ENCODE measurements at places on chromosomes 16 and 17.

DNA sequence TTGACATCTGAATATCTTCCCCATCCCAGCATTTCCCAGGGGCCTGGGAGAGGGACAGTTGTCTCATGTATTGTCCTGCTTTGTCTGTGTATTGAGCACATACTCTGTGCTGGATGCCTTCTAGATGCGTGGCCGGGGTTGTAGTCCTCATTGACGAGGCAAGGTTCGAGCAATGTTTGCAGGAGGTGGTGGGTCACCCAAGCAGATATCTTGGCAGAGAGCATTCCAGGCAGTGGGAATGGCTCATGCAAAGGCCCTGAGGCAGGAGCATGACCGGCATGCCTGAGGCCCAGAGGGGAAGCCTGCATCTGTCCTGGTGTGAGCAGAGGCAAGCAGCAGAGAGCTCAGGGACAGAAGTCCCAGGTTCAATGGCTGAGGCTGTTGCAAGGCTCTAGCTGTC lies 17.5 kb downstream of the KRT33A start:
- no peak for DNase-seq

- peak; percentile 5 for DNase-seq
Measured at GRCh38 chr17:58121925-58122324, 26.3 kb upstream of the OR4D1 start.

DNA sequence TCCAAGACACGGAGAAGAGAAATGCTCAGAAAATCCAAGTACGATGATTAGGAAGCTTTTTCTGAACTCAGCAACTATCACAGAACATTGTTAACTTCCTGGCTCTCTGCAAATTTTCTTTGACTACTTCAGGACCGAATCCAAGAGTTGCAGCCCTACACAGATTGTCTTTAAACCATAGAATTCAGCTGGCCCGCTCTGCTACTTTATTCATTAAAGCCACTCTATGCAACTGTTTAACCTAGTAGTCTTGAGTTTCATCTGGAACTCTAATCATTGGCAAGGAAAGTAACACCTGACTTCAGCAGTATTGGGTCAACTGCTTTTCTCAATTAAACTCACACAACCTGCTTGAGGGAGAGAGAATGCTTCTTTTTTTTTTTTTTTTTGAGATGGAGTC lies 210.1 kb downstream of the SLC39A11 start:
- no peak for DNase-seq

DNA sequence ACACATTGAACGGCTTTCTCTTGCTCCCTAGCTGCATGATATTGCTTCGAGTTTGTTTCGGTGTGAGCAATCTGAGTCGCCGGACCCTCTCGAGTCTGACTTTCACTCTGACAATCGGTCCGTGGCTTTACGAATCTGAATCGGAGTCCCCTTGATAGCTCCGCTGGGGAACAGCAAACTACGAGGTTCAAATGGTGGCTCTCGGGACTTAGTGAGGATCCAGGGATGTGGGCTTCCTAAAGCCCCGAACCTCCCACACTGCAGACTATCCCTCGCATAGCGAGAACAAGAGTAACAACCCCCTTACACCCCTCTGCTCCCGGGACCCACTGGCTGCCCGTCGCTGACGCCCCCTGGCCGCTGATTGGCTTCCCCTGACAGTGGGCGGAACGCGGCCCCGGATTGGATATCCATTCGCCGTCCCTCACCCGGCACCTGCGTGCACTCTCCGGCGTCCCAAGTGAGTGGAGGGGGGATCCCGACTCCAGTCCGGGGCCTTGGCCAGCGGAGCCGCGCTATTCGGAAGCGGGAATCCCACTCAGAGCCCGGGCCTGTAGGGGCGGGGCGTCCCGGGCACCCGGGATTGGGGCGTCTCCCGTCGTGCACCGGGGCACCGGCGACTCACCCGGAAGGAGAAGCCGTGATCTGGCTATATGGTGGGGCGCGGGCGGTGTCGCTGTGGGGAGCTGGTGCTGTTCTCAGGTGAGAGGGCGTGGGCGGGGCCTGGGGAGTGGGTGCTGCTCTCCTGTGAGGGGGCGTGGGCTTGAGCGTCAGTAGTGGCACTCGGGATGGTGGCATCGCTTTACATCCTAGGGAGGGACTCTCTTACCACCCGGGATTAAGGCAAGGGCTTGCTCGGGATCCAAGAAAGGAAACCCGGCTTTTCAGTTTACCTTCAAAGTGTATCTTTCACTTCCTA lies at the start of gene SNX11:
SNX11 (plus strand) TSS at position 630 of the 919 bp plus-strand sequence. CDS start 4,278 bp downstream, outside the sequence.
- peak; percentile 66 for DNase-seq

DNA sequence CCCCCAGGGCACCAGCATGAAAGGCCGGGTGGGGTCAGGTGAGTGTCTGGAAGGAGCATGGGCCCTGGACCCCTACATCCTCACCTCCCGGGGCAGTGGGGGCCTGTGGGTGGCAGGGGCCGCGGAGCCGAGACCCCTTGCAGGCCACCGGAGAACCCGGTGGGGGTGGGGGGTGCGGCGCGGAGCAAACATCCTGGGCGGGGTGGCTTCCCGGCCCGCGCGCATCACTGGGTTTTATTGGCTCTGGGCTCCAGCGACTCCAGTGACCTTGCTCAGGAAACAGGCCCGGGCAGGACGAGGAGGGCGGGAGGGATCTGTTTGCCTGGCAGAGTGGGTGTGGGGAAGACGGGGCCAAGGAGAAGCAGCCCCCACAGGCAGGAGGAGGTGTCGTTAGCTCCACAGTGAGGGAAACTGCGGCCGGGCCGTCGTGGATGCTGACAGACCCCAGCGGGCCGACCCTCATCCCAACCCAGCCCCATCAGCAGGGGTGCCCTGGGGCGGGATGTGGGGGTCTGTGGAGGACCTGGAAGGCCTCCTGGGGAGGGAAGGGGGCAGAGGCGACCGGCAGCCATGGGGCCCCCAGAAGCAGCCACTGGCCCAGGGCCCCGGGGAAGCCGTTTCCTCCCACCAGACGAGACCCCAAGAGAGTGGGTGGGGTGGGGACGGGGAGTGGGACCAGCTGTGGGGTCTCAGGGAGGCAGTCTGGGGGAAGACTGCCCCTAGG lies 10.6 kb downstream of the SSTR5 start:
- no peak for DNase-seq

DNA sequence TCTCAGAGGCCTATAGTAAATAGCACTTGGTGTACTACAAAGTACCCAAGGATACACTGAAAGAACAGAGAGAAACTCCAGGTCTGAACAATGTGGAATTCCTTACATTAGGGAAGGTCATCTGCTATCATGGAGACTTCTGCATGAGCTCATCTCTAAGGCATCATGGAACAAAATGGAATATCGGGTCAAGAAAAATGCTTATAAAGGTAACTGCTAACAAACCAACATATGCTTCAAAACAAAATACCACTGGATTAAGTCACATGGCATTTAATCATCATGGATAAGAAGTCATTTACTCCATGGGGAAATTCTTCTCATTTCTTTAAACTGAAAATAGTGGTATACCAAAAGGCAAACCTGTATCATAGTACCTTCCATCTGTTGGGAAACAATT lies 34.2 kb downstream of the TXNDC11 start:
- no peak for DNase-seq

GRCh38 chr16:64730261-64730660 lies 391.6 kb downstream of the CDH11 start:
- DNase-seq: no peak

GRCh38 chr17:6608321-6608720 lies 32.2 kb downstream of the KIAA0753 start:
- no peak for DNase-seq

DNA sequence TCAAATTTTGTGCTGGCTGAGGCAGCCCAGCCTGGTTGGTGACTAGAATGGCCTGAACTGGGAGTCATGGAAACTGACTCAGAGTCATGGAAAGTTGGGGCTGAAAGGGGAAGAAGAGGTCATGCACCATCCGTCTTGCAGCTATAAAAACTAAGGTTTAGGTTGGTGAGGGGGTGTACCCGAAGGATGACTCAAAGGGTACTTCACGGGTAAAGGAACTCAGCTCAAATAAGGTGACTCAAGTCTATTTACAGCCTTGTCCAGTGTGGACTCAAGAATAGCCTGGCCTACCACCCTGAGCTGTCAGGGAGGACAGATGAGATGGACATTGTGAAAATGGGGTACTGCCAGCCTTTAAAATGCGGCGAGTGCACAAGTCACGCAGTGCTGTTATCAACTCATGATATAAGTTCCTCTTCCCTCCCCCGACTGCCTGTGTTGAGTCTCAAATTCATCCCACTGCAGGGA lies 18.6 kb downstream of the CD300LB start:
- DNase-seq: no peak

DNA sequence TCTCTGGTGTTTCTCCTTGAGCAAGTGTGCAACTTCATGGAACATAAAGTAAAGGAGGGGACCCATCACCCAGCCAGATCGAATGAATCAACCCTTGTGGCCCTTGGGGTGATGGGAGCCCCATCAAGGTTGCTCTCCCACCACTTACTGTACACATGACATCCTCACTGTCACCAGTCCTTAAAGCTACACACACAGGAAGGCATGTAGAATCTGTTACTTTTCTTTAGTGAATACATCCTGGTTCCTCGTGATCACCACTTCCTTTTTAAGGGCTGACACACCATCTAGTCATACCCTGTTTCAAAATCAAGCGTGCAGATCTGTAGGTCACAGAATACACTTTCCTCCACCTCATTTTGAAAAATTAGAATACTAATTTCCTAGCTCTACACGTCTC lies 22.6 kb upstream of the MPHOSPH6 start:
- peak; percentile 8 for DNase-seq

GRCh38 chr17:42104264-42104663 lies 6.0 kb upstream of the ZNF385C start:
- no peak for DNase-seq

DNA sequence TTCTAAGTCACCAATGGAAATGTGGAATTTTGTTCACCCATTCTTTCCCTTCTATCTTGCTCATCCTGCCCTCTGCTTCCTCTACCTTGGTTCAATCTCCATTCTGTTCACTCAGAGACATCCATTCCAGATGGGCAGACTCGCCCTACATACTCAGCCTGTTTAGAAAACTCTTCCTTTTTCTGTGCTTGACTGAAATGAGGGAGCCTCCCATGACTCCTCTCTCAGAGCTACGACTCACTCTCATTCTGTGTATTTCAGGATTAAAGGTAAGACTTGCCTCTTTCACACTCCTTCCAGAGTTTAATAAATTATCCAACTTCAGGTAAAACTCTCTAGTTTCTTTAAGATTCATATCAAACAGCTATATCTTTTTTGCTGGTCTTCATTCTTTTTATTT lies 182.8 kb downstream of the HS3ST3A1 start:
- DNase-seq: no peak

- DNase-seq: peak; percentile 58
Measured at GRCh38 chr17:77436058-77436442, 295.3 kb downstream of the SEC14L1 start.

DNA sequence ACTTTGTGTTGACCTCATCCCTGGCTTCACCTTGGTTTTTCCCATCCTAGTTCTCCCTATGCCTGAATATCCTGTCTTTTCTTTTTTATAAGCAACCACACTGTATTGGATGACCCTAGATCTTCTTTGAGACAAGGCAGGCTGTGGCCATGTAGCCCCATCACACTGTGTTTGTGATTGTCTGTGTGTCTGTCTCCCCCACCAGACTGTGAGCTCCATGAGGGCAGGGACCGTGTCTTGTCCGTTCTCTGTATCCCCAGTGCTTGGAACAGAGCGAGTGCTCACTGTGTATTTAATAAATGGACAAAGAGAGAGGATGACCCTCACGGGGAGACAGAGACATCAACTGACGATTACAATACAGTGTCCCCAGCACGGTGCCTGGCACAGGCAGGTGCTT lies 7.1 kb downstream of the SLC25A39 start:
- no peak for DNase-seq

DNA sequence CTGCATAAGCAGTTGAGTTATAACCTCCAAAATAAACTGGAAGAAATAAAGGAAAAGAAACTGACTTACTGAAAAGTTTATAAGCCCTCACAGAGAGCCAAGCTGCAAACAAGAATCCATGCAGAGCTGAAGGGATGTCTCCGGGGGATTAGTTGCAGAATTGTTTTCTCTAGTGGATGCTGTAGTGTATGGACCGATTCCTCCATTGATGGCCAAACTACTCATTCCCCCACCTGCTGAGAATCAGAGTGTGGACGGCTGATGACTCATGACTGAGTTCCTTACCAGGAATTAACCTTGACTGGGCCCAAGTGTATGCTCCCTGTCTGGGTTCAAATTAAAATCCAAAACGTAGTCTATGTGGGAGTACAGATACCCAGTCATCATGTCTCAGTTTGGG lies 93.9 kb upstream of the CDH8 start:
- DNase-seq: no peak

GRCh38 chr16:89890200-89890599 lies 16.8 kb downstream of the TCF25 start:
- DNase-seq: no peak

DNA sequence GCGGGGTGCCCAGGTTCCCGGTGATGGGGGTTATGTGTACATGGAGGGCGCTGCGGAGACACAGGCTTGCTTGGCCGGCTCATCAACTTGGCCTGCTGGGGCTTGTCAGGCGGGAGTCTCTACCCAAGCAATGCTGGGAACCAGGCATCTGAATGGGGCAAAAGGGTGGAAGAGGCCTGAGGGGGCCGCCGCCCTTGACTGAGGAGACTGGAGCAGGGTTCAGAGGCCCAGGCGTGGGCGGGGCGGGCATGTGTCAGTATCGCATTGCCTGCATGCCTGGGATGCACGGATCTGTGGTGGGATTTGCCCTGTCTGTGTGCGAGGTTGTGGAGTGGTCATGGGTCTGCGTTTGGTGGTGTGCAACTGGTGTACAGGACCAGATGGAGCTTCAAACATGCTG lies 21.1 kb downstream of the ARHGAP23 start:
- no peak for DNase-seq

DNA sequence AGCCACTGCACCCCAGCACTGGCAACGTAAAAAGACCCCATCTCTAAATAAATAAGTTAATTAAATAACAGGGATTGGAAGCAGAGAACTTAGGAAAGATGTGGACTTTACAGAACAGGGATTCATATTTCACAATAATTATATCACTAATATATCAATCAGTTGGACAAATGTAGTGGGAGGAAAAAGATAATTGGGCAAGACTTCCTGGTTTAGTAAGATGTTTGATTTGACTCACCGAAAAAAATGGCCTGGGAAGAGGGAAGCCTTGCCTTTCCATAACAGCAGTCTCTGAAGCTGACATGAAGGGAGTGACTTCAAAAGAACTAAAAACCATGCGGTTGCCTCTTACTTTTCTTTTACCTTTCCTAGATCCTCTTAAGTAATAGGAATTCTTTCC lies 15.2 kb upstream of the C17orf78 start:
- DNase-seq: no peak

DNA sequence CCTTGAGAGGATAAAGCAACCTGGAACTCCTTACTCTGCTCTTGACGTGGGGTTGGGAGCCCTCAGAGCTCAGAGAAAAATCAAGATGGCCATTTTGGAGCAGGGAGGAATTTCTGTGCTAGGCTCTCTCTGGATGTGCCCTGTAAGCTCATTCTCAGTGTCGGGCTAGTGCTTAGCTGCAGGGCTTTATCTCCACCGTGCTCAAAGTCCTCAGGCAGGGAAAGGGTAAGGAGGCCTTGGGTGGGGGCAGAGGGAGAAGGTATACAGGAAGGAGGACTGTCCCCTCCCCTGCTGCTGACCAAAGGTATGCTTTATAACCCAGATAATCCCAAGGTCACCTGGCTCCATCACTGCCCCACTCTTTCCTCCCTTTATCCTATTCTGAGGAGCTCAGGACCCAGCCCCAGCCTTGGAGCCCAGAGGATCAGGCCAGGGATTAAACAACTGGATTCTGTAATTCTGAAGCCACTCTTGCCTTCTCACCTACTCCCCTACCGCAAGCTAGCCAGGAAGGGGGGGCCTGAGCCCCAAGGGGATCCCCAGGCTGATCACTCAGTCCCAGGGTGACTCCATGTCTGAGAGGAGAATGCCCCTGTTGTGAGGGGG lies 1.1 kb downstream of the DHRS11 start:
- DNase-seq: no peak

GRCh38 chr17:31053071-31053470 lies 41.7 kb upstream of the NF1 start:
- no peak for DNase-seq

Data from fibroblast of skin of left quadriceps (primary cell).